ENCODE measurements at places on chromosomes 5 and 9. TPM values are rescaled to one million over a fixed set of nuclear protein-coding genes. Genes with fewer than 3 reads are reported as not detected.
A peak's percentile ranks its signal among the peaks of the same experiment; 100 is the strongest.

The TAL2 gene
- total RNA-seq = 0.51 TPM

The PRLR gene
- total RNA-seq = not detected

The PCSK1 gene
- not detected for total RNA-seq

The EIF4E1B gene
- total RNA-seq = not detected

The ARID3C gene
- 0.22 TPM for total RNA-seq

The CCDC171 gene
- 2.3 TPM for total RNA-seq

The PRDM9 gene
- total RNA-seq = not detected

DNA sequence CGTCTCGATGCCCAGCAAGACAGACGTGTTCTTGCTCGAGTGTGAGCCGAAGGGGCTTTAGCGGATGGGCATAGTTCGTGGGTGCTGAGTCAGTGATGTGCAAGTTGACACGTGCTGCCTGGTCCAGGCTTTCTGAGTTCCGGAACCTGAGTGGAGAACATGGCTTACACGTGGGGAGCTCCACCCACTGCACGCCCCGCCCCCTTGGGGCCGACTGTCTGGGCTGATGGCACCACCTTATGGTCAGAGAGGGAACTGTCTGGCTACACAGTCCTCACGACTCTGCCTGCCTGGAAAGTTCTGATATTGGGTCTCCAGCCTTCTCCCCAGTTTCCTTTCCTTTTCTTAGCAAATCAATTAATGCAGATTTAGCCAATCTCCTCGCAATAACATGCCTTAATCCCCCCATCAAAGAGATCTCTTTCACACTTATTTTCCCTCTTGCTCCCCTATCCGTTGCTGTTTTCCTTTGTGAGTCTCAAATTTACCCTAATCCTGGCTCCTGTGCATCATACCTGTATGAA, 3.8 kb upstream of the STC2 start:
- H3K27me3 ChIP-seq = peaks cover 5% of the 10 kb centered on the region
- H3K36me3 ChIP-seq = no peaks in the 10 kb centered on the region

DNA sequence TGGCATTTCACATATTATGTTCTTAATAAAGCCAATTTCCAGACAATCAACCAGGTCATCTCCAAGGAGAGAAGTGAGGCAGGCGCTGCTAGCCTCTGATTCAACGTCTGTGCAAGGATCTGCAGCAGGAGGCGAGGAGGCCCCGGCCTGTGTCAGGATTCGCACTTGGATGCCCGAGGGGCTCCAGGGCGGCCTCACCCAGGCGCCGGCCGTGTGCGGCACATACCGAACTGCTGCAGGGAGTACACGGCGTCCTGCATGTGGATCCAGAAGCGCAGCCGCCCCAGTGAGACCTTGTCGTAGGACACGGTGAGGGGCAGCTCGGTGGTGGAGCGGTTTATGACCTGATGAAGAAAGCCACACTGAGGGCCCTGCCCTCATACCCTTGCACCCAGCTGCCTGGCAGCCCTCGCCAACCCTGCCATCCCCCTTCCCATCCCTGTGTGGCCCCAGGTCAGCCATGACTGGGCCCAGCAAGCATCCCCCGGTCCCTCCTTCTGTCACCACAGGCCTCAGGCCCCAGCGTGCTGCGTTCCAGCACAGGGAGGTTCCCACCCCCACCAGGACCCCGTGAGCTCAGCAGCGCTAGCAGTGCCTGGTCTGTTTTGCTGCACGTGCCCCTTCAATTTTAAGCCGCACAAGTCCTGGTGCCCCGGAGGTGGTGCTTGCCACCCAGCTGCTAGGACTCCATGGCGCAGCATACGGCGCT, 9.9 kb downstream of the CLPTM1L start:
- H3K36me3 ChIP-seq = peaks cover 75% of the 10 kb centered on the region
- H3K27ac ChIP-seq = no peak overlapping the region

GRCh38 chr5:6849316-6850105, 136.3 kb downstream of the TENT4A start:
- H3K27me3 ChIP-seq = no peaks in the 10 kb centered on the region
- H3K4me1 ChIP-seq = no peaks in the 10 kb centered on the region
- no peak for DNase-seq
- H3K36me3 ChIP-seq = no peaks in the 10 kb centered on the region
- H3K27ac ChIP-seq = no peak overlapping the region

GRCh38 chr5:172455087-172455381, 709 bp upstream of the SH3PXD2B start:
- peak overlapping the region; percentile 22 for H3K4me3 ChIP-seq
- H3K27me3 ChIP-seq = peaks cover 23% of the 10 kb centered on the region
- no peak for DNase-seq
- no peaks in the 10 kb centered on the region for H3K36me3 ChIP-seq
- H3K27ac ChIP-seq = no peak overlapping the region
- H3K4me1 ChIP-seq = peaks cover 4% of the 10 kb centered on the region

GRCh38 chr9:136628268-136628667, 34.4 kb upstream of the EGFL7 start:
- no peaks in the 10 kb centered on the region for H3K27me3 ChIP-seq
- peaks cover 6% of the 10 kb centered on the region for H3K4me1 ChIP-seq
- no peaks in the 10 kb centered on the region for H3K36me3 ChIP-seq
- no peak for DNase-seq
- no peak overlapping the region for H3K4me3 ChIP-seq

DNA sequence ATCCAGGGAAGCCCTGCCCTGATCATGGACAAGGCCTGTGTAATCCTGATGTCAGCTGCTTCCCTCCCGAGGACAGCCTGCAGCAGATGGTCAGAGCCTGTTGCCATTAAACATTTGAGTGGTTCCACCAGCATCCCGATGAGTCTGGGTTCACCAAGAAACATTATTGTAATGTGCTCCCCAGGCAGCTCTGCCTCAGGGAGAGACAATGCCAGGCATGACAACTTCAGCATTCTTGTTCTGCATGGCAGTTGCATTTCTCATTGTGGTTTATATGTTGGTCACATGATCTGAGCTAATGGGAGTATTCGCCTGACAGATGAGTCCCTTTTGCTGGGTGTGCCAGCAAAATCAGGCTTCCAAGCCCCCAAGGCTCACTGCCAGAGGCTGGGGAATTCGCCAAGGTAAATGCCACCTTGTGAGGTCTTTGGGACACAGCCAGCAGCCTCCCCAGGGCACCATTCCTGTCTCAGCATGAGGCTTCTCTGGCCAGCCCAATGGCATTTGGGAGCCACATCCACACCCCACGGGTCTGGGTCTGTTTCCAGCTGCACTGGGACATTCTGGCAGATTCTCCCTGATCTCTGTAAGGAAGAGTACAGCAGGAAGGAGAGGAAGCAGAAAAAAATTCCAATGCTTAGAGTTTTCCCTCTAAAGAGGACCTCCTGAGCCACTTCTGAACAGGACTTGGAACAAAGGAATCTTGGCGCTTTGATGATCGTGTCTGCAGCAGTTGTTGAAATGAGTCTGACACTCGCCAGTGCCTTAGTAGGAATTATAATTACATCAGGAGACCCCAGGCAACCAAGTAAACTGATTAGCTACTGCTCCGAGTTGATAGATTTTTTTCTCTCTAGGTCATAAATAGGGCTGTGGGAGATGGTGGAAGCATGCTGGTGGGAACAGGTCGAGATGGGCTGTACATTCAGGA, 18.7 kb downstream of the KCNIP1 start:
- H3K4me1 ChIP-seq = no peaks in the 10 kb centered on the region
- no peak overlapping the region for H3K27ac ChIP-seq
- H3K4me3 ChIP-seq = no peak overlapping the region
- H3K27me3 ChIP-seq = no peaks in the 10 kb centered on the region
- no peak for DNase-seq

Data from CD8-positive, alpha-beta memory T cell (primary cell).